ENCODE measurements at places on chromosomes 7 and 10.

DNA sequence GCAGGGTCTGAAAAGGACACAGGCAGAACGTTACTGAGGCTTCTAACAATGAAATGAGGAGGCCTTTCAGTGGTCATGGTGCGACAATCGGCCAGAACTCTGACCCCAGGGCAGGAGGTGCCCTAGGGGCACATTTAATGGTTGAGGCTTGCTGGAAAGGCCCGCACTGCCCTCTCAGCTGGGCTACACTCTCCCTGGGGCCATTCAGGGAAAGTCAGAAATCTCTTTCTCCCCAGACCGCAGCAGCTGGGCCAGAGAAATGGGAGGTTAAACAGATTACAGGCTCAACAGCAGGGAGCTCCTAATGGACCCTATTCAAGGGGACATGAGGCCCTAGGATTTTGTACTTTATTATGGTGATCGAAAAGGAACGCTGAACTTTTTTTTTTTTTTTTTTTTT is 85.6 kb upstream of the FGFR2 start:
- no peaks in the 10 kb centered on the region for H3K27me3 ChIP-seq
- no peak for DNase-seq
- no peaks in the 10 kb centered on the region for H3K4me1 ChIP-seq
- H3K4me3 ChIP-seq: no peak overlapping the region
- no peaks in the 10 kb centered on the region for H3K36me3 ChIP-seq

- H3K36me3 ChIP-seq: peaks cover 46% of the 10 kb centered on the region
- no peak for DNase-seq
- no peaks in the 10 kb centered on the region for H3K27me3 ChIP-seq
Measured at GRCh38 chr10:84342584-84342983, 14.2 kb downstream of the CCSER2 start.

- peak; percentile 83 for DNase-seq
- no peak overlapping the region for H3K27ac ChIP-seq
- no peak overlapping the region for H3K4me3 ChIP-seq
- H3K4me1 ChIP-seq: peaks cover 21% of the 10 kb centered on the region
Measured at GRCh38 chr10:84267503-84268126, 22.8 kb downstream of the RGR start.

GRCh38 chr7:156691764-156692163 is 51.2 kb downstream of the RNF32 start:
- H3K36me3 ChIP-seq: peaks cover 9% of the 10 kb centered on the region
- H3K27ac ChIP-seq: no peak overlapping the region
- no peaks in the 10 kb centered on the region for H3K4me1 ChIP-seq
- H3K4me3 ChIP-seq: no peak overlapping the region

- no peaks in the 10 kb centered on the region for H3K36me3 ChIP-seq
- no peak overlapping the region for H3K4me3 ChIP-seq
- DNase-seq: no peak
- H3K27me3 ChIP-seq: peaks cover 12% of the 10 kb centered on the region
Measured at GRCh38 chr7:45686441-45687184, 112.4 kb downstream of the ADCY1 start.

GRCh38 chr10:88379575-88379974 is 203.5 kb downstream of the RNLS start:
- H3K4me3 ChIP-seq: no peak overlapping the region
- no peak for DNase-seq
- no peaks in the 10 kb centered on the region for H3K27me3 ChIP-seq
- H3K27ac ChIP-seq: no peak overlapping the region
- peaks cover 23% of the 10 kb centered on the region for H3K4me1 ChIP-seq
- peaks cover 18% of the 10 kb centered on the region for H3K36me3 ChIP-seq

GRCh38 chr10:80197972-80198916 is 7.1 kb downstream of the ANXA11 start:
- H3K4me1 ChIP-seq: peaks cover 76% of the 10 kb centered on the region
- peak overlapping the region; percentile 52 for H3K27ac ChIP-seq
- no peak for DNase-seq
- H3K36me3 ChIP-seq: peaks cover 68% of the 10 kb centered on the region
- no peaks in the 10 kb centered on the region for H3K27me3 ChIP-seq

DNA sequence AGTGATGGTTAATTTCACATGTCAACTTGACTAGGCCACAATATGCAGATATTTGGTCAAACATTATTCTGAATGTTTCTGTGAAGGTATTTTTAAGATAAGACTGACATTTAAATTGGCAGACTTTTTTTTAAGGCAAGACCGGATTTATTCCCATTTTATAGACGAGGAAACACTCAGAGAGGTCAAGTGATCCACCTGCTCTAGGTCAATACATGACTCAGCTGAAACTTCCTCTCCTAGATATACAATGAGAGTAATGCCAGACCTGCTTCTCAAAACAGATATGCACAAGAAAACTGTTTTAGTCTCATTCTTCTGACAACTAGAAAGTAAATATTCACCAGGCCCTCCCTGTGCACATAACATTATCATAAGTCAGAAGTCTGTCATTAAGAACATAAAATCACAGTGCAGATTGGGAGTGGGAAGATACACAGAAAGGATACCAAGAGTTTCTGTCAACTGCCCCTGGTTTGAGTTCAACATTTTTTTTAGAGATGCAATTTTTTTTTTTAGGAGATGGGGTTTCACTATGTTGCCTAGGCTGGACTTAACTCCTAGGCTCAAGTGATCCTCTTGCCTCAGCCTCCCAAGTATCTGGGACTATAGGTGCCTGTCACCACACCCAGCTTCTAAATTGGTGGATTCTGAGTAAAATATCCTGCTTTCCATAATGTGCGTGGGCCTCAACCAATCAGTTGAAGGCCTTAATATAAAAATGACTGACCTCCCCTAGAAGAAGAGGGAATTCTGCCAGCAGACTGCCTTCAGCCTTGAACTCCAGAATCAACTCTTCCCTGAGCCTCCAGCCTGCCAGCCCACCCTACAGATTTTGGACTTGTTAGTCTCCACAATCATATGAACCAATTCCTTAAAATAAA is 121.4 kb downstream of the ZFAND4 start:
- peaks cover 10% of the 10 kb centered on the region for H3K4me1 ChIP-seq
- H3K36me3 ChIP-seq: peaks cover 14% of the 10 kb centered on the region
- no peak overlapping the region for H3K4me3 ChIP-seq
- no peak for DNase-seq
- no peaks in the 10 kb centered on the region for H3K27me3 ChIP-seq
- H3K27ac ChIP-seq: no peak overlapping the region

GRCh38 chr7:4774658-4775249 is 669 bp upstream of the AP5Z1 start:
- peak overlapping the region; percentile 99 for H3K27ac ChIP-seq
- H3K27me3 ChIP-seq: no peaks in the 10 kb centered on the region
- DNase-seq: no peak
- H3K4me3 ChIP-seq: peak overlapping the region; percentile 100
- H3K36me3 ChIP-seq: peaks cover 25% of the 10 kb centered on the region

- H3K4me3 ChIP-seq: no peak overlapping the region
- H3K36me3 ChIP-seq: peaks cover 43% of the 10 kb centered on the region
- no peak for DNase-seq
- no peaks in the 10 kb centered on the region for H3K27me3 ChIP-seq
- H3K4me1 ChIP-seq: peaks cover 21% of the 10 kb centered on the region
Measured at GRCh38 chr10:6624392-6624791, 44.3 kb upstream of the PRKCQ start.

Measured in activated naive CD4-positive, alpha-beta T cell treated with anti-CD3 and anti-CD28 coated beads, Interleukin-2, amount 10 ng/mL, durations not matched to agents 7 days and 5 days (primary cell).